ENCODE measurements at places on chromosomes 6 and 20.

DNA sequence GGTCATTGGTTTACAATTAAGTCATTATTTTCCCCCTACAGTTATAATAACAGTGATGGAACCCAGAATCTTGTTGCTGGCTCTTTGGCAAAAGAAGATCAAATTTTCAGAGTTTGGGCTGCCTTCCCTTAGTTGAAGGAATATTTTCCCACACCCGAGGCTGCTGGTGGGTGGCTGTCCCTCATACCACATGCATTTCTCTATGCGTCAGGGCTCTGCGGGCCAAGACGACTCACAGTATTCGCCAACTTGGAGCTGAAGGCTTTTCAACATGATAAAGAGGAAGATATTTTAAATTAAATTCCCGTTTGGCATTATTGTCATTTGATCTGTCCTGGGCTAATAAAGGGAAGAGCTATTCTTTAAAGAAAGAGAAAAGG is 102.2 kb upstream of the SASH1 start:
- DNase-seq: no peak

DNA sequence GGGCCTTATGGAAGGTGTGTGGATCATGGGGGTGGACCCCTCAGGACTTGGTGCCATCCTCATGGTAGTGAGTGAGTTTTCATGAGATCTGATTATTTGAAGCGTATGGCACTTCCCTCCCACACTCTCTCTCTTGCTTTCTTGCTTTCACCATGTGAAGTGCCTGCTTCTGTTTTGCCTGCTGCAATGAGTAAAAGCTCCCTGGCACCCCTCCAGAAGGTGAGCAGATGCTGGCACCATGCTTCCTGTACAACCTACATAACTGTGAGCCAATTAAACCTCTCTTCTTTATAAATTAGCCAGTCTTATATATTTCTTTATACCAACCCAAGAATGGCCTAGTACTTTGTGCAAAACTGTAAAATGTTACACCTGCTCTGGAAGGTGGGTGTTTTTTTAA is 396.8 kb upstream of the HS3ST5 start:
- DNase-seq: no peak

- no peak for DNase-seq
Measured at GRCh38 chr20:49245921-49246740, 26.9 kb downstream of the DDX27 start.

GRCh38 chr6:110325197-110325596 is 33.0 kb downstream of the METTL24 start:
- no peak for DNase-seq

GRCh38 chr20:32433311-32434021 is 75.3 kb downstream of the ASXL1 start:
- DNase-seq: no peak

DNA sequence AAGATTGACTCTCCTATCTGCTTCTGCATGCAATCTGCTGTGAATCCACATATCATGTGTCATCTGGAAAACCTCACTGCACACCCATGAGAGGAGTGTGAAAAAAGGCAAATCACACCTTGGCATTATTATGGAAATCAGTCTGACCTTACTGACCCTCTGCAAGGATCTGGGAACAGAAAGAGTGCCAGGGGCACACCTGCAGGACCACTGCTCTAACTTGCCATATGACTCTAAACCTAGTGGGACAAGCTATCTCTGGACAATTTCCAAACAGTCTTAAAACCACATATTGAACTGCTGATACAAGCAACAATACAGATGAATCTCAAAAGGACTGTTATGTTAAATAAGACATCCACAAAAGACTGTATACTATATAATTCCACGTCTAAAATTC is 50.3 kb downstream of the ABHD12 start:
- DNase-seq: no peak

- DNase-seq: no peak
Measured at GRCh38 chr6:70303034-70303525, at the start of gene COL9A1. TSS of gene COL9A1 (minus strand) at chr6:70303084. CDS start at chr6:70302924, 160 bp downstream.

DNA sequence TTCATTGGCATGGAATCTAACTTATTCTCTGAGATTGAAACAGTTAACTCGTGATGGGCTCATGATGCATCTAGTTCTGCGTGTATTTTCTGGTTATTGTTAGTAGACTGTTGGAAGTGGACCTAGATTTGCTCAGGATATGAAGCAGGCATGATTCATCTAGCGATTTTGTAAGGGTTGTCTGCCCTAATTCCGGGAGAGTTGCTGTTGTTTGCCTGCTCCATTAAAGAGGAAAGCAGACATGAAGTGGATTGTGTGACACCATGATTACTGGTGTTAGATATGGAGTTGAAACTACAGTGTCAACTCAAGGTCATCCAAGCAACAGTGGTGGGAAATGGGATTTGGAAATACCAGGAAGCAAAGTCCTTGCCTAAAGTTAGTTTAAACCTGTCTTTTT is 41.0 kb downstream of the SOX4 start:
- DNase-seq: no peak

DNA sequence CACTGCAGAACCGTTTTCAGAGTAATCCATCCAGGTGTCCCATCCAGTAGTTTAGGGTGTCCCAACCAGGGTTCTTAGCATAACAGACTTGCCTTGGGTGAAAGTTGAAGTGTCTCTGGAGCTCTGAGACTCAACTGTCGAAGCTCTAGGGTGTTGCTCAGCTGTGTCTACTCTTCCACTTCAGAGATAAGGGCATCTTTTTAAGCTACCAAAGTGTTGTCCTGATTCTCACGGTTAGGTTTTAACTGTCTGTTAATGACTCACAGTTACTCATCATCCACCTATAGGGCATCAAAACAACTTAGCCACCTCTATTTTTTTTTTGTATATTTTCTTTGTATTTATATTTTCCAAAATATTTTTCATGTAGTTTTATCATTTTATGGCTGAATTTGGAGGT is 36.9 kb upstream of the TBX18 start:
- no peak for DNase-seq

GRCh38 chr6:41222513-41222912 is 5.6 kb upstream of the TREML4 start:
- no peak for DNase-seq

- DNase-seq: no peak
Measured at GRCh38 chr6:135146162-135146934, 34.8 kb upstream of the MYB start.

- DNase-seq: no peak
Measured at GRCh38 chr6:18405477-18406293, 18.5 kb downstream of the RNF144B start.

- no peak for DNase-seq
Measured at GRCh38 chr6:37516076-37516919, 16.6 kb upstream of the CCDC167 start.

DNA sequence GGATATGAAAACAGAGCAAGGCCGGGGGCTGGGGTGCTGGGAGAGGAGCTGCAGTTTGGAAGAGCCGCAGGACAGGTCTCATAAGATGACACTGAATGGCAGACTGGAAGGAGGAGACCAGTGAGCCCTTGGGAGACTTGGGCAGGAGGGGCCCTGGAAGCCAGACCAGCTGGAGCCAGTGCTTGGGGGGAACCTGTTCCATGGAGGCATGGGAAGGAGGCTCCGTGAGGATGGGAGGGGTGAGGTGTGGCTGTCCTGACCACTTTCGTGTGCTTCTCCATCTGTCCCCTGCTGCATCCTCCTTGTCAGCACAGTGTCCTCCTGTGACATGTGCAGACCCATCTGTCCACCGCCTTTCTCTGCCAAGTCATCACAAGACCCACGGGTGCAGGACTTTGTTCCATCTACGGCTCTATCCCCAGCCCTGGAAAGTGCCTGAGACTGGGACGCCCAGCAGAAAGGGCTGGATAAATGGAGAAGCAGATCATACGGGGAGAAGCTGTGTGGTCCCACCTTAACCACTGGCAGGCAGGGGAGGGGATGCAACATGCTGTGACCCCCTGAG is 84.8 kb upstream of the MPC1 start:
- no peak for DNase-seq

- no peak for DNase-seq
Measured at GRCh38 chr6:104256646-104257045, 603.1 kb downstream of the HACE1 start.

DNA sequence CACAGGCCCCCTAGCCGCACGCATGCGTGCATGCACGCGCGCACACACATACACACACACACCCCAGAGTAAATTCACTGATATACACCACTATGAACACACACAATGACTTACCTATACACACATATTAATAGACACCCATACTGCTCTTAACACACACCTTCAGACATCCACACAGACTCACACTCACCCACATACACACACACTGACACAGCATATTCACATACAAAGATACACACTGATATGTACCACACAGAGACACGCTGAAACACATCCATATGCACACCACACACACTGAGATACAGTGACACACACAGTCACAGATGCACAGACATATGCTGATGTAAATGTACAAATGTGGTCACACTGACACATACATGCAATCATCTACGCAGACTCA is 5.6 kb downstream of the SGK2 start:
- no peak for DNase-seq

- DNase-seq: no peak
Measured at GRCh38 chr6:99143108-99143861, 195.5 kb upstream of the FBXL4 start.

- no peak for DNase-seq
Measured at GRCh38 chr20:35702051-35702823, 3.0 kb downstream of the ROMO1 start.

- no peak for DNase-seq
Measured at GRCh38 chr6:56796196-56796532, 153.5 kb upstream of the DST start.

- DNase-seq: no peak
Measured at GRCh38 chr6:150263765-150264404, 104.9 kb upstream of the IYD start.

DNA sequence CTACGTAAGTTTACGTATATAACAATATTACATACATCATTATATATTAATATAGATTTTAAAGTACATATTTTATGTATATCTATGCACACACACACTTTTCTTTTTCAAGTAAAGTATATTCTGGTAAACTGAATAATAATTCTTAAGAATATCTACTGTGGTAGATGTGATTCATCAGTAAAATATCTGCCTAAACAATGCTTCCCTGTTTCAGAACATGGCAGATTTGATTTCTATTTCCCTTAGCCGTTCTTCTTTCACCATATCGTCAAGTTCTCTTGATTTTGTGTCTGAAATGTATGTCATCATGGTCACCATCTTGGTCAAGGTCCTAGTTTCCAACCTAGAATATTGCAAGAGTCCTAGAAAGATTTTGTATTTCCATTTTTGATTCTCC is 195.6 kb downstream of the HDGFL1 start:
- DNase-seq: no peak

DNA sequence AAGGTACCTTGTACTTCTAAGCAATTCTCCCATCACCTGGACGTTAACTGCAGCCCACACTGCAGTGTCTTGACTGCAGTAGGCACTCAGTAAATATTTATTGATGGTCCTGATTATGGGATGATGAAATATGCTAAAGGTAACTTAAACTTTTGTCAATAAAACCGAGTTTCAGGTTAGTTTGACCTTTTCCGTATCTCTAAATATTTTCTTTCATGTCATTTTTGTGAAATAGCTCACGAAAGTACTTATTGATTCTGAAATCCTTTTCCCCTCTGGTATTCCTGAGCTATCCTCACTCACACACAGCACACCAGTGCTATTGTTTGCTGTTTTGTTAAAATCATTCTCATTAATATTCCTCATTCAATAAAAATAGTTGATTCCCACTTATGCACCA is 149.4 kb upstream of the ESR1 start:
- DNase-seq: no peak

GRCh38 chr6:111779660-111780059 is 93.6 kb downstream of the FYN start:
- no peak for DNase-seq

DNA sequence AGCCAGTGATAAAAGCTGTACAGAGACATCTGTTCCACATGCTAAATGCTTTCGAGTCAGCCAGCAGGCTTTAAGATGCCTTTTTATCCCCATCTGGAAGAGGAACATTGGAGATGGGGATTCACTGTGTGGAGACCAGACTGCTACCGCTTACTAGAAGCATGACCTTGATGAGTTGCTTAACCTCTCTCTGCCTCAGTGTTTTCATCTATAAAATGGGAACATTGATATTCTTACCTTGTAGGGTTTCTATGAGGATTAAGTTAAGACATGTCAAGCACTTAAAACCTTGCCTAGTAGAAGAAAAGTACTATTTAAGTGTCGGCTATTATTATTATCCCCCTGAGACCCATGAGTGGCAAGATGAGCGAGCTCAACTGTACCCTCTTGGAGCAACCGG is 165.3 kb upstream of the SNX9 start:
- no peak for DNase-seq

- DNase-seq: no peak
Measured at GRCh38 chr20:37346535-37347346, 801 bp downstream of the SRC start.

DNA sequence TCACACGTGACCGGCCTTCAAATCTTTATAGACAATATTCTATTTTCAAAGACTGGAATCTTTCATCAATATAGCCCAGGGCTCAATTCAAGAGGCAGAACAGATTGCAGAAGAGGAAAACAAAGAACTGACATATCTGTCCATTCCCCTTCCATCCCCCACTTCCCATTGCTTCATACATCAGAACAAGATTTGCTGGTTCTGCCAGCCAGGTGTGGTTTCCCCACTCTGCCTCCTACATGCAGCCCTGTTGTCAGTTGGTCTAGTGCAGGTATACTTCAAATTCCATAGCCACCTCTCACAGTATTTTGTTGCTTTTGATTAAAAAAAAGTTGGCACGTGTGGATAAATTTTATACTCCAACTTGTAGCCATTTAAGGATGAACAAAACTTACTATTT is 174.9 kb downstream of the CD109 start:
- no peak for DNase-seq

DNA sequence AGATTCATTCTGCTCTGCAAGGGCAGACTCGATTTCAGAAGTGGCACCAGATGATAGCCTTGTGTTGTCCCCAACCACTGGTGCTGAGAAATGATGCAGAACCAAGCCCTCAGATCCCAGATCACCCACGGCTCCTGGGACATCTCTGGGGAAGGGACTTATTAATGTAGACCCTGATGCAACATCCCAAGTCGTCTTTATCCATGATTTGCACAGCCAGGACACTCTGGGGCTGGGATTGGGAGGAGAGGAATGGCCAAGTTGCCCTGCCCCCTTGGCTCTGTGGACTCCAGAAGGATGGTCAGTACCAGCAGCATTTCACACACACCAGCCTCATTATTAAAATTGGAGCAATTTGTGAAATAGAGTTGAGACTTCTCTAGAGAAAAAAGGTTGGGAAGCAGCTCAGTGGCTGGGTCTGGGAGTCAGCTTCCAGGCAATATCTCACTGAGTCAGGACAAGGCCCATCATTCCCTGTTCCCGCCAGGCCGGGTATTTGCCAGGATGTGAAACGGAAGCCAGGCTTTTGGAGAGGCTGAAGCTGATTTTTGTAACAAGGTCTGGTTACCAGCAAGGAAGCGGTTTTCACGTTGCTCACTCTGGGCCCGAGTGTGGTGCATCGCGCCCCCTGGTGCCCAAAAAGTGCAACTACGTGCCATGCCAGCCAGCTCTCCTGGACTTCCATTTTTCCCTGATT is 67.4 kb downstream of the ZBTB2 start:
- peak; percentile 49 for DNase-seq

GRCh38 chr20:57703013-57703412 is 6.8 kb downstream of the PMEPA1 start:
- DNase-seq: no peak

GRCh38 chr20:5116875-5117274 is 2.9 kb downstream of the PCNA start:
- no peak for DNase-seq
